ENCODE measurements at places on chromosomes 16 and 17.

- DNase-seq = no peak
Measured at GRCh38 chr17:66952031-66952524, 12.4 kb upstream of the CACNG4 start.

DNA sequence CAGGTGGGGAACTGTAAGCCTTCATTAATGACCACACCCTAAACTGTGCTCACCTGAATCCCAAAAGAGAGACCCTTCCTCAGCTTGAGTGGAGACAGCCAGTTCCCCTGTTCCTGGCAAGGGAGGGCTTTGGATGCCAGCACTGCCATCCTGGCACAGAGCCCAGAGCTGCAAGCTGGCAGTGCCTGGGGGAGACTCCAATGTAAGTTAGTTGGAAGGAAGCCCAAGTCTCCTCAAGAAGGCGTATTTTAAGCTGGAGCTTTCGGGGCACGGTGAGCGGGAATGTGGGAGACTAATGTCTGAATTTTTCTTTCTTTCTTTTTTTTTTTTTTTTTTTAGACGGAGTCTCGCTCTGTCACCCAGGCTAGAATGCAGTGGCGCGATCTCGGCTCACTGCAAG lies 4.7 kb downstream of the CDC42EP4 start:
- no peak for DNase-seq

GRCh38 chr16:50568187-50568815 lies 20.1 kb downstream of the NKD1 start:
- no peak for DNase-seq

GRCh38 chr17:37661400-37662014 lies 18.3 kb upstream of the DDX52 start:
- no peak for DNase-seq

- DNase-seq = no peak
Measured at GRCh38 chr16:57357330-57358085, 1.1 kb upstream of the CCL22 start.

GRCh38 chr16:80058214-80058613 lies 457.7 kb upstream of the MAF start:
- no peak for DNase-seq

DNA sequence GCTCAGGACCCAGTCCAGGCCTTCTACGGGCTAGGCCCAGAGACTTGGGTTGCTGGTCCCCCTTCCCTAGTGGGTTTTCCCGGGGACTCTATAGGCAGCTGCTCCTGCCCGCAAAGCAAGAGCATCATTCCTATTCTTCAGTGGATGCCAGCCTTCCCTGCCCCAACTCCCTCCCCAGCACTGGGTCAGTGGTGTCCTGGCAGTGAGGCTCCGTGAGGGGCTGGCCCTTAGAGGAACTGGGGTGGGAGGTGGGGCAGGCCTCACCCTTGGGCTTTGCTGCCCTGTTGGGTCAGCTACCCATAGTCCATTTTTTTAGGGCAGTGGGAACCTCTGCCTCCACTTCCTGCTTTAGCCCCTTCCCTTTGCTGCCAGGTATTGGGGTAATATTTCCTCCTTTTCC lies 7.9 kb upstream of the PLEKHG4 start:
- DNase-seq = no peak

DNA sequence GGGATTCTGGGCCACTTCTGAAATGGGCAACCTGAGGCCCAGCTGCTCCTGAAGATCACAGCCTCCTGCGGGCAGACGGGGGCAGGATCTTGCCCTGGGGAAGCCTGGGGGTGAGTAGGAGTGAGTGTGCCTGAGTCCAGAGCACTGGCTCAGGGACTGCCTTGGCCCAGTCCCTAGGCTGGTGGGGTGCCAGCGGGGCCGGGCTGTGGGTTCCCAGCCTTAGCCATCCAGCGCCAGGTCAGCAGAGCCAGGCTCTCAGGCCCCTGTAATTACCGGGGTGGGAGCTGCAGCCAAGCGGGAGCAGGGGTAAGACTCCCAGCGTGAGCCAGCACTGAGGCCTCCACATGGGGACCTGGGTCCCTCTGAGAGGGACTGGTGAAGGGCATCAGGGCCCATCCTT lies 8.2 kb downstream of the SPNS2 start:
- no peak for DNase-seq

GRCh38 chr17:63464691-63465236 lies 12.1 kb upstream of the ACE start:
- no peak for DNase-seq

DNA sequence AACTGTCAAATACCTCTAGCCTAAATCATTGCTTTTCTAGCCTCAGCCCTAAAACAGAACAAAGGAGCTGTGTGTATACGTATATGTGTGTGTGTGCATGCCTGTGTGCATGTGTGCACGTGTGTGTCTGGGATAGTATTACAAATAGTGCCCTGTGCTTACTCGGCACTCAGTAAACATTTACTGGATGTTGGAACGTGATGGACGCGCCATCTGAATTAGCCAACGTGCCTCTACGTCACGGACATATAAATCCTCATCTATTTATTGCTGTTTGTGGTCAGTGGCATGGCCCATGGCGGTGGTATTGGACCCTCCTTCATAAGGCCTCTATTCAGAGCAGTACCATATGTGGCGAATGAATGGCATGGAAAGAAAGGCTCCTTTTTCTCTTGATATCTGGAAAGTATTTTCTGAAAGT lies 37.5 kb downstream of the WWP2 start:
- no peak for DNase-seq

GRCh38 chr17:76147211-76148014 lies 6.4 kb upstream of the FOXJ1 start:
- no peak for DNase-seq

- no peak for DNase-seq
Measured at GRCh38 chr17:27797390-27798091, 2.8 kb downstream of the NOS2 start.

DNA sequence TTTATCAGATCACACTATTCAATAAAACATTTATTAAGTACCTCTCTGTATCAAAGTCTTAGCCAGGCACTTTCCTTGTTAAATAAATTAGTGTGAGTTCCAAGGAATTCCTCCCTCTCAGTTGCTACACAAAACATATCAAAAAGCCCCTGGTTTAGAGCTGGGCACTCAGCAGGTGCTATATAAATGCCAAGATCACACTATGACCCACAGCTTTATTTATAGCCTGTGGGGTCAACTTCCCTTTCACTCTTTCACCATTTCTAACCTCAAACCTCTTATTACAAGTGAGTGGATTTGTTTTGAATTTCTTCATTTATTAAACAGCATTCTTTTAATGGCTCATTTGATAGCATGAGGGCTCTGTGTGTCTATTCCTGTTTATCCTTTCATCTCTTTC lies 112.6 kb upstream of the MPHOSPH6 start:
- DNase-seq = no peak

DNA sequence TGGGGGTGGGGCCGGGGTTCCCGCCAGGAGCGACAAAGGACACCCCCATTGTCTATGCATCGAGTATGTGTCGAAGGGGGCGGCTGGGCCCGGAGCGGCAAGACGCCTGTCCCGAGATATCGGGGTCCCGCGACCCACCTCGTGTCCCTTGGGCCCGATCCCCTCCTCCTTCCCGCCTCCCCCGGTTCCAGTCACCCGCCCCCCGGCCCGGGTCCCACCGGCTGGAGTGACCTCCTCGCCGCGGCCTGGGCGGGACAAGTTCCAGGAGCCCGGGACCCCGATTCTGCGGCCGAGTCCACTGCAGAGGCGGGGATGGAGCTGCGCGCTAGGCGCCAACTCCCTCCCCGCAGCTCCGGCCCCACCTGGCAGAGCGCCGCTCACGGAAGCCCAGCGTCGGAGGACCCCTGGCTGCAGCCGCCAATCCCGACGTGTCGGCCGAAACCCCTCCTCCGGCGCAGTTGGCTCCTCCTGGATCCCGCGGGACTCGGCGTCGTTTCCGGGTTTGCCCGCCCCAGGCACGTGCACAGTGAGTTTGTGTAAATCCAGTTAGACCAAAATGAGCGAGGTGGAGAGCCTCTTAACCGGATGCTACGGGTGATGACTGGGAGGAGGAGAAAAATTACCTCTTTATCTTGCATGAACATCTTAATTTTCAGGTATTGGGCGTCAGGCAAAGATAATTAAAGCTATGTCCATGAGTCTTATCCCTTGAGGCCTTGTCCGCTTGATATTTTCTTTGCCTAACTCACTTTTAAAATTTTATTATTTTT lies at the start of gene NMRAL1:
TSS of gene NMRAL1 (minus strand) at position 434 of the 770 bp plus-strand sequence. CDS start 493 bp downstream, outside the sequence.
- DNase-seq = peak; percentile 95
